Activated CD8-positive, alpha-beta T cell treated with anti-CD3 and anti-CD28 coated beads, Interleukin-2, amount 10 ng/mL, durations not matched to agents 7 days and 5 days (primary cell): ENCODE measurements at places on chromosomes 5 and 9.

GRCh38 chr5:57896576-57896975 lies 414.0 kb upstream of the ACTBL2 start:
- no peak for DNase-seq

DNA sequence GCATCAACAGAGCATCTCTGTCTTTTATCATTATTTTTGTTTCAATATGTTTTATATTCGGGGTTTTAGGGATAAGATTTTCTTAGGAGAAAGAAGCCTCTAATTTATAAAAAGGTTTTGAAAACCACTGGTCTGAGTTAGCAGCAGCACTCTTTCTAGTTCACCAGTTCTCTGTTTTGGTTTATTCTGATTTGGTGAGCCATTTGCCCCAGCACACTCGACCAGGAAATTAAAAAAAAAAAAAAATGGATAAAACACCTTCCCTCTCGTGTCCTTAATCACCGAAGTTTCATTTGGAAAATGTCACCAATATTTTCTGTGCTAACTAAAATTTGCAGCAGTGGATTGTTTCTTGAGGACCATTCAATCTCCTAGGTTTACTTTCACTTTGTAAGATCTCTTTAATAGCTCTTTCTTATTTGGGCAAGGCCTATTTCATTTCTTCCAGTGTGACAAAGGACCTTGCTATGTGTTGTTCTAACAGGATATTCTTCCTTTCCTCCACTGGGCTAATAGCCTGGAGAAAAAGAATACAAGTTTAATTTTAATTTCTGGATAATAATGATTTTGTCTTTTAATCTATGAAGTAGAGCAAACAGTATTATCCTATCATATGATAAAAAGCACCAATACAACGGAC lies 57.8 kb upstream of the ANXA1 start:
- DNase-seq = no peak

- peak; percentile 18 for DNase-seq
These were observed 2.8 kb upstream of the IL3 start for GRCh38 chr5:132057498-132058255.

GRCh38 chr5:101160002-101160401 lies 256.9 kb upstream of the ST8SIA4 start:
- DNase-seq = no peak

DNA sequence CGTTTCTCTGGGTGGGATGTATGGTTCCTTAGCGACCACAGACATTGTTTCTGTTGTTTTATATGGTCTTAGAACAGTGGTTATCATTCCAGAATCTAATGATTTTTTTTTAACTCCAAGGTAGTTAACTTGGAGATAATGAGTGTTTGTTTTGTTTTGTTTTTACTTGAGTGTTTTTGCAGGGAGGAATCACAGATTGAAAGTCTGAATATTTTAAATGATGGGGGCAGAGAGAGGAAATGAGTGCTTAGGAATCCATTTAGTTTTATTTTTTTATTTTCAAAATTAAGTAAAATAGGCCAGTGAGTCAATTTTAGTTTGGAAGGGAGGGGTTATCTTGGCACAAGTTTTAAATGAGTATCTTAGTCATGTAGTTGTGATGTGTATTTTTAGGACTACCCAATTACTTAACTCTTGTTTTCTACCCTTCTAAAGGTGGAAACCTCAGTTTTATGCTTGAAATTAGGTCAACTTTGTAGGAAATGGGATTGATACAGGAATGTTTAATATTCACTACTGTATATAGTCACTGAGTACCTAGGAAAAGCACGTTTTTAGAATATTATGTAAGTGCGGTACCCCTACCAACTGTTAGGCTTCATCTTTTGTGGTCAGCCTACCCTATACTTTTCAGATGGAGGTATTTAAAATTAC lies 2.0 kb downstream of the UBE2R2 start:
- no peak for DNase-seq

- DNase-seq = no peak
These were observed 5.0 kb upstream of the TOR1A start for GRCh38 chr9:129828969-129829368.

DNA sequence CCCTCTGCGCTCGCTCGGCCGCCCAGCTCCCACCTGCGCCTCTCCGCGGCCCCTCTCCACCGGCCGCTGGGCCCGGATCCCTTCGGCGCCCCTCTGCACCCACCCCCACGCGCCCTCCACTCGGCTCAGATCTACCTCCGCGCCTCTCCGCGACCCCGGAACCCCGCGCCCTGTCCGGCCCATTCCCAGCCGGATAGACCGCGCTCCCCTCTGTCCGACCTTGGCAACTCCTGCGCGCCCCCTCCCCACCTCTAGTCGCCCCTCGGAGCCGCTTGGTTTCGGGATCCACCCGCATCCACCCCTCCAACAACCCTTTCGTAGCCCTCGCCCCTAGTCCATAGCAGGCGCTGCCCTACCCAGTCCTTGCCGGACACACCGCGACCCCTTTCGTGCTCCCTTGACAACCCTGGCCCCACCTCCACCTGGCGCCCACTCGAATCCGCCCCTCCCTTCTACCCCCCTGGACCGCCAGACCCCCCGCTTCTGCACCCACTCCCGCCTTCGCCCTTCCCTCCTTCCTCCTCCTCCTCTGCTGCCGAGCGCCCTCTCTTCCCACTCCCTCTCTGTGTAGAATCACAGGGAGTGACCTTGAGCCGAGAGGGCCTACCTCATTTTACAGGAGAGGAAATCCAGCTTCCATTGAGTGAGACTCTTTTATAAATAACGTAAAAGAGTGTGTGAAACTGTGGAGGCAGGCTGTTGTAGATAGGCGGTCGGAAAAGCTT lies 525 bp upstream of the AK3 start:
- peak; percentile 29 for DNase-seq

GRCh38 chr9:87658511-87658910 lies 67.4 kb upstream of the CTSL start:
- no peak for DNase-seq

GRCh38 chr5:14534773-14535172 lies 46.8 kb upstream of the OTULINL start:
- DNase-seq = no peak

- no peak for DNase-seq
These were observed 93.6 kb upstream of the OTULINL start for GRCh38 chr5:14487897-14488570.

- no peak for DNase-seq
These were observed 48.2 kb upstream of the LMX1B start for GRCh38 chr9:126565336-126566128.

- DNase-seq = peak; percentile 95
These were observed 1.4 kb upstream of the SMIM27 start for GRCh38 chr9:32550562-32551275.

- no peak for DNase-seq
These were observed 205.7 kb downstream of the ADAMTS12 start for GRCh38 chr5:33685873-33686755.

- DNase-seq = no peak
These were observed 47.4 kb upstream of the CCDC112 start for GRCh38 chr5:115343855-115344254.

DNA sequence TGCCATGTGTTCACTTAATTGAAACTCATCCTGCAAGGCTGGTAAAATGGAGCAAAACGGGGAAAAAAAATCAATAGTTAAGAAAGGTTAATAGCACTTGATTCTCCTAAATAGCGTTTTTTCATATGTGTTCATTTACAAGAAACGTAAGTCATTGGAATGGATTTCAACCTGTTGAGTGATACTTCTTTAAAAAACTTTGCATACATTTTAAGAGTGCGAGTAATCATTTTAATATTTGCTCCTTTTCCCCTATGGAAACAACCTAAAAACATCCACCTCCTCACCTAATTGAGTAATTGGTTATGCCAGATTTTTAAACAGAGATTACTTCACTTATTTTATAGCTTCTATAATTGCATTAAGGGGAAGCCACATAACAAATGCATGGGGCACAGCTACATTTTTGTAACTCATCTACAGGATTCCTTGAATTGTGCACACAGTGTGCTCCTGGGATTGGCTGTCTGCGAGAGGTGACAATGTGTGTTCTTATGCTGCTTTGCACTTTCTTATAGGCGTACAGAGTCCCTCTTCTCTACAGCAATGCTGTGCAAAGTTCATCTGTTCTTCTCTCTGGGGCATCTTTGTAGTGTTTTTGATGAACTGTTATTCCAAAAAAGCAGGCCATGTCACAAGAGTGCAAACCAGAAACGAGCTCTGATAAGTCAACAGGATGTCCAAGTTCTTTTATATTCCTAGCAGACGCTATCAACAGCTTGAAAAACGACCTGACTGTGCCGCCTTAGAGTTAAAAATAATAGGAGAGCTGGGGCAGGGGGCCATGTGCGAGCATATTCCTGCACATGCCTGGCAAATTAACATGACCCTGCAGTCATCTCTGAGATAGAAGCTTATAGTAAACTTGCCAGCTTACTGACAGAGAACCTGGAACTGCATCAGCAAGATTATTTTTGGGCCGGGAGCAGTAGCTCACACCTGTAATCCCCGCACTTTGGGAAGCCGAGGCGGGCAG lies 117.9 kb downstream of the GOLPH3 start:
- DNase-seq = no peak

DNA sequence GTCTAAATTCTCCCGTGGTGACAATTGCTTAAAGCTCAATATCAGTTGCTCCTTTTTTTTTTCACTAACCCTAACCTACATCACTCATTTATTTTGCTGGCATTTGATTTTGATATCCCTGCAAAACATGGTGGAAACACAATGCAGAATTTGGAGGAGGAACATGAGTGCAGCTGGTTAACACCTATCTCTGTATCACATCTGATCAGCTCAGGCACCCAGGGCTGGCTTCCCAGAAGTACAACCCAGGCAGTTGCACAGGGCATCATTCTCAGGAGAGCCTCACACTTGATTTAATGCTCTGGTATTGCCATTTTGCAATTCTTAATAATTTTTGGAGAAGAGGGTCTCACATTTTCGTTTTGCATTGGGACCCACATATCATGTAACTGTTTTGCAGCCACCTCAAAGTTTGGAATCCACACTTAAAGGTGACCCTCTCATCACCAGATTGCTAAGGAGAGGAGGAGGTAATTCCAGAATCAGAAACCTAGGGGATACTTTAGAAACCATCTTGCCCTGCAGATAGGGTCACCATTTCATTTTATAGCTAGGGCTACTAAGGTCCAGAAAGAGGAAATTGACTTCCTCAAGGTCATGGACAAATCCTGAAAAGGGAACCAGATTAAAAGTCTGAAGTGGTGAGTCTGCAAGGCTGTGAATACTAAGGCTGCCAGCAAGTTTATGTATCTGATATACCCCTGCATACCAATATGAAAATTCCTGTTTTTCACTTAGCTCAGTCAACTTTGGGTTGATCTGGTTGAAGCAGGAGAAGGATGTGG lies 19.3 kb upstream of the ADAM19 start:
- DNase-seq = no peak

DNA sequence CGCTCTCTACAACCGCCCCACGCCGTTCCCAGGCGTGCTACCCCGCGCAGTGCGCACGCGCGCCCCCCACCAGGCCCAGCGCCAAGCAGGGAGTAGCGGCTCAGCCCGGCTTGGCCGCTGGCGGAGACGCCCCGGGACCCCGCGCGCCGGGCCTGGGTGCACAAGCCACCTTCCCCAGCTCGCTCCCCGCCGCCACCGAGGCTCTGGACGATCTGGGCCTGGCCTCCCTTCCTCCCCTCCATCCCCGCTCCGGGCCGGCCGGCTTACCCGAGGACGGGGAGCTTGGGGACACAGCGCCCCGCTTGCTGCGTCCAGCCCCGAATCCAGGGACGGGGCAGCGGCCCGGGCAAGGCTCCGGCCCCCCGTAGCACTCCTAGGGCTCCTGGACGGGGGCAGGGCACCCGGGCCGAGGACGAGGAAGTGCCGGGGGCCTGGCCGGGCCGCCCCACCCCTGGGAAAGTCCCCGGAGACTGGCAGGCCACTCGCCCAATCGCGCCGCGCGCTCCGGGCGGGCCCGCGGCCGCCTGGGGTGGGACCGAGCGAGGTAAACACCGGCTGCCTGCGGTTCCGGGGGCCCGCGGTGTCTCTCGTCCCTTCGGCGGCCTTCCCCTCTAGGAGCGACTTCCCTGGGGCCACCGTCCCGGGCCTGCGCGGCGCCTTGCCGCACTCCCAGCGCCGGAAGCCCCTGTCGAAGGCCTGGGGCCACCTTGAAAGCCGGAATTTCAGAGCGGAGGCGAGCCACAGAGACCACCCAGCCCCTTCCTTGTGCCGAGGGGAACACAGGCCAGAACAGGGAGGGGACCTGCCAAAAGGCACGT lies at the start of gene TNIP1:
Gene TNIP1, minus strand, starts transcription at position 422 of the 818 bp plus-strand sequence. CDS start 15,939 bp downstream, outside the sequence.
- DNase-seq = peak; percentile 93

DNA sequence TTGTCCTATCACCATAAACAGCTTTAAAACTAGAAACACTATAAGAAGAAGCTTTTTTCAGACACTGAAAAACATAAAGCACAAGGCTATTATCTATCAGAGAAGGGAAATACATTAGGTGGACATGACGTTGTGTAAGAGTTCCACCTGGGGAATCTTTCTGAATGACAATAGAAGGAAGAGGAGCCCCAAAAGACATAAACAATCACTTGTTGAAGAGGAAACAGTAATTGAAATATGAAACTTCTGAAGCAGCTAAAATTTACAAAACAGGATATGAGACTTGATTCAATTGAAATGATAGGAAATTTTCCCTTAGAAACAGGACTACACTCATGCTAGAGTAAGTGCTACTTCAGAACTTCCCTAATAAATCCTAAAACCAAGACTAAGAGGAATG lies 933.6 kb downstream of the EFNA5 start:
- no peak for DNase-seq

GRCh38 chr5:128002425-128002824 lies 81.1 kb upstream of the SLC12A2 start:
- DNase-seq = no peak

GRCh38 chr9:115733318-115734110 lies 420.1 kb upstream of the PAPPA start:
- no peak for DNase-seq

GRCh38 chr5:103411711-103412110 lies 150.9 kb downstream of the NUDT12 start:
- DNase-seq = no peak

DNA sequence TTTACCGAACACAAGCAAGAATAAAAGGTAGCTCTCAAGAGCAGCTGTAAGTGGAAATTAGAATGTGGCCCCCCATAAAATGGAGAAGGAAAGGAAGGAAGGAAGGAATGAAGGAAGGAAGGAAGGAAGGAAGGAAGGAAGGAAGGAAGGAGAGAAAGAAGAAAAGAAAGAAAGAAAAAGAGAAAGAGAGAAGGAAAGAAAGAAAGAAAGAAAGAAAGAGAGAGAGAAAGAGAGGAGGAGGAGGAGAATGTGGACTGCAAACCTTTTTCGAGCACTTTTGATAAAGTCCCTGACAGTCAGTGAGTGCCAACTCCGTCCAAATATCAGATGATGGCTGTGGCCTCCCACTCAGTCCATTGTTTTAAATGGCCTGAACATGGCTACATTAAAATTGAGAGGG lies 53.8 kb upstream of the SNX2 start:
- no peak for DNase-seq
